ENCODE measurements at places on chromosomes 12 and 14.

DNA sequence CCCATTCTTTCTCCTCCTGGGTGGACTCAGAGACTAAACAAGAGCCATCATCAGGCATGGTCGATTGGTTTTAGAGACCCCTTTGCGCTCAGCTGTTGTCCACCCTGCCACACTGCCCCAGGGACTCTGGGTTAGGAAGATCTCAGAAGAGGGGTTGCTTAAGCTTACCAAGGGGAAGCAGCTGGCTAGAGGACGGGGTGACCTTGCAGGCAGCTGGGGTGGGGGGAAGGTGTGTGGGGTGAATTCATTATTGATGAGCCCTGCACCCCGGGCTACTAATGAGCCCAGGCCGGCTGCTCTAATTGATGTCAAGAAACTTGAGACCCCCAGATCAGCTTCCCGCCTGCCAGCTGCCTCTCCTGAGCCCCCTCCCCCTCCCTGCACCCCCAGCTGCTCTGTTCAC is 8.7 kb upstream of the ZNF385A start:
- DNase-seq: no peak

DNA sequence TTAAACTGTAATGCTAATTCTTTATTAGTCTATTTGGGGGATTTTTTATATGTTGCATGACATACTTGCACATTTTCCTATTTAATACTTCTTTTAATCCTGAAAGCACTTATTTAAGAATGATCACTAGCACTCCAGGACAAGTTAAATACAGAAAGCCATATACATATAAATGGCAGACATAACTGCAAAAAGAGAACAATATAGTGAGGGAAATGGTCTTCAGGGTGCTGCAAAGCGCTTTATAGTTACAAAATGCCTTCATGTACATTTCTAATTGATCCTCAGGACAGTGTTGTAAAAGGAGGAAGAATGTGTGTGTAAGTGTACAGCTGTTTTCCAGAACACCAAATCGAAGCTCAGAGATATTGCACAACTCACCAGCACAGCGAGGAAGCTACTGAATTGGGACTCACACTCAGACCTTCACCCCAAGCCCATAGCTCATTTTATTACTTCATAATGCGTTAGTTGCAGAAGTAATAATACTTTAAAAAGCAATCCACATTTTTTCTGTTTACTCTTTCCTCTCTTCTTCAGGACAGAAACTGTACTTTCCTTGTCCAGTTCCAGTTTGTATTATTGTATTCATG is 428.2 kb downstream of the RAD51B start:
- DNase-seq: peak; percentile 71

DNA sequence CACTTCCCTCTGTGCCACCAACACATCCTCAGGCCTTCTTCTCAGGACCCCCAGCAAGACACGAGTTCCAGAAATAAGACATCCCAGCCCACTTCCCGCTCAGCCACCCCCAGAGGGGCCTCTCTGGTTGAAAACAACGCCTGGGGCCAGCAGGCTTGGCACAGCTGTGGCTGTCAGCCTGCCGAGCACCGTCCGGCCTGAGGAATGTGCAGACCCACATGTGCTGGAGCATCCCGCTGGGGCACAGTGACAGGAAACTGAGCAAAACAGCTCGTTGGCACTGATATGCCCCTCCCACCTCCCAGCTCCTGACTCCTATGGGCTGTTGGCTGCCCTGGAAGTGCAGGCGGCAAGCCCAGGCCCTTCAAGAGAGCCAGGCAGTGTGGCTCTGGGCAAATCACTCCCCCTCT is 1.4 kb downstream of the SYNE3 start:
- no peak for DNase-seq

DNA sequence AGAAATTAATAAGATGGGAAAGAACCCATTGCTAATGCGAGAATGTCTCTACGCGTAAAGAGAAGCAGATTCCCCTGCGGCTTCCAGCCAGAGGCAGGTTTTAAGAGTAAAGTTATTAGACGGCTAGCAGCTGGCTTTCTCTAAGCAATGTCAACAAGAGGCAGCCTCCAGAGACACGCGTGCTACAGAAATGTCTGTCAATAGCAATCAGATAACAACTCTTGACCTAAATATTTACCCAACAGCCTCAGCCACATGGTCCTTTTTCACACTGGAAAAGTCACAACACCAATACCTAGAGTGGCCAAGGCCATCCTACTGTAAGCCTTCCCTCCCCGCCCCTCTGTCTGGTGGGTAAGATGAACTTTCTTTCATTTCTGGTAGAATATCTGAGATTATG is 146.0 kb upstream of the SFSWAP start:
- no peak for DNase-seq

- DNase-seq: no peak
Observed at GRCh38 chr12:96321941-96322340, 78.3 kb downstream of the CDK17 start.

- no peak for DNase-seq
Observed at GRCh38 chr12:64792128-64792527, 32.3 kb upstream of the TBC1D30 start.

DNA sequence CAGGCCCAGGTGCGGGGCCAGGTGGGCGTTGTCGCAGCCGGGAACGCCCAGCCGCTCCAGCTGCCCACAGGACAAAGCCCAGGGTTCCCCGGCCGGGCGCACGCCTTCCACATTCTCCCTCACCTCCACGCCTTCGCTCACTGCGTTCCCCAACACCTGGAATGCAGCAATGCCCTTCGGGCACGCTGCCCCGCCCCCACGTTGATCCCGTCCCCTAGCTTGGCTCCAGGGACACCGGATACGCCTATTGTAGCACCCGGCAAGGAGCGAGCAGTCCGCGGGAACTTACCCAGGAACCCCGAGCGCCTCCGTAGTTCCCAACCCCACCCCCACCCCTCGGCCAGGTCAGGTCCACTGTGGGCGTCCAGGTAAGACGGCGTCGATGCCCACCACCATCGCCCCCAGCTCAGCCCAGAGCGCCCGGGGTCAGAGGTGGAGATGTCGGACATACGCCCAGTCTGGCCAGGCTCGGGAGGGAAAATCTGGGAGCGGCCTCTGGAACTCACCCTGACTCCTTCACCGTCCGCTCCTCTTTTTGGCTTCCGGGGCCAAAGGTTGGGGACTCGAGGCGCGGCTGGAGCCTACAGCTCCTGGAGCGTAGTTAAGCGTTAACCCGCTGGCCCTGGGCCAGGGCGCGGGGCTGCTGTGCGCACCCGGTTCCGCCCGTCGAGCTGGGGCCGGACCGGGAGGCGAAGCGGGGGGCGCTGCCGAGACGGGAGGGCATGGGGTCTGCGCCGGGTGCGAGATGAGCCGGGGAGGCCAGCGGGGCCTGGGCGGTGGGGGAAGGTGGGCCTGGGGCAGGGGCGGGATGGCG is 594 bp upstream of the CEP170B start:
- DNase-seq: no peak

- DNase-seq: no peak
Observed at GRCh38 chr12:124008595-124008994, 35.6 kb downstream of the ZNF664 start.

DNA sequence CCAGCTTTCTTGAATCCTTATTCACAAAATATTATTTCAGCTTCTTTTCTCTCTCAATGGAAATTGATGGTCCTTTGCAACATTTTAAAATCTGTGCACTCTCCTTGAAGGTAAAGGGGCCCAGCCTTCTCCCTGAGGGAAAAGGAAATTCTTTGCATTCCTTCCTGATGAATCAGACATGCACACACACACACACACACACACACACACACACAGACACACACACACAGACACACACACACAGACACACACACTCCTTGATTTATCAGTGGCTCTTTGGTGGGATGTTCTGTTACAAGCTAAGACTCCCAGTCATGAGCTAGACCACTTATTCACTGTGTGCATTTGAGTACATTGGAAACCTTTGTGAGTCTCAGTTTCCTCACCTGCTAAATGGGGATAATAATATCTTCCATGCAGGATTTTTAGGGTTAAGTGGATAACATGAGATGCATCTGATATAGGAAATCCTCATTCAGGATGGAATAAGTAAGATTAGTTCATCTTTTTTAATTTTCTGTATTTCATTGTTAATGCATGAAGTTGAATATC is 45.1 kb upstream of the HMGA2 start:
- peak; percentile 34 for DNase-seq

DNA sequence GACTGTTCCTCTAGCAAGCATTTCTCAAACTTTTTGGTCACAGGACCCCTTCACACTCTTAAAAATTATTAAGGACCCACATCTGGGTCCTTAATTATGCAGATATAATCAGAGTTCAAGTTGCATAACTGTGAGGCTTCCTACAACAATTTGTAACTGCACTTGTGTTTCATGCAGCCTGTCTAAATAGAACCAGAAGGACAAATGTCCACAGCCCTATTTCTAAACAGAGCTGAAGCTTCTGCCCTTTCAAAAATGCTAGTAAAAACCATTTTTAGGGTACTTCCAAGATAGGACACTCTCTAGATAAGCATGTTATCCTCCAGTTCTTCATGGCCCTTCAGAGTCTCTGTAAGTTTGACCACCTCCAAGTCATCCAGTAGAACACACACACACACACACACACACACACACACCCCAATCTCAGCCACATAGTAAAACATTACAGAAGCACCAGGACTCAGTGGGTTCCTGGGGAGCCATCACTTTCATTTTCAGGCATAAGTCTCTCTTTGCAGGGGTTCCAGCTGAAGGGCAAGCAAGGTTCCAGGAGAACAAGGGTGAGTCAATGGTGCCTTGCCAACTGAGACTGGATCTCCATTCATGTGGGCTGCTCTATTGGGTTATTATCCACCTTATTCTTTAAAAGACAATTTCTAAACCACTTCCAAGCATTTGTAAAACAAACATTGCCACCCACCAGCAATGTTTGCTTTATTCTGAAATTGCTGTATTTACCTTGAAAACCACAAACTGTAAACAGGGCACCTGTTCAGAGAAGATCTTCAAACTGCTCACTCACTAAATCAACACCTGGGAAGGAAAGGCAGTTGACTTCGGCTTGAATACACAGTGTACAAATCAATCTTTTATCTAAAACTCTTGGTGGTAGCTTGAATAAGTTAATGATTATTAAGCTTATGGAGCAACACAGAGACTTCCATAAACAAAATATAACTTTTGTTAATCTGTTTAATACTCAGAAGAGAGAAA is 64.1 kb downstream of the ITPR2 start:
- DNase-seq: peak; percentile 12

- no peak for DNase-seq
Observed at GRCh38 chr12:101743724-101744472, 4.6 kb upstream of the SYCP3 start.

GRCh38 chr14:96267336-96267735 is 11.3 kb downstream of the BDKRB1 start:
- peak; percentile 56 for DNase-seq

DNA sequence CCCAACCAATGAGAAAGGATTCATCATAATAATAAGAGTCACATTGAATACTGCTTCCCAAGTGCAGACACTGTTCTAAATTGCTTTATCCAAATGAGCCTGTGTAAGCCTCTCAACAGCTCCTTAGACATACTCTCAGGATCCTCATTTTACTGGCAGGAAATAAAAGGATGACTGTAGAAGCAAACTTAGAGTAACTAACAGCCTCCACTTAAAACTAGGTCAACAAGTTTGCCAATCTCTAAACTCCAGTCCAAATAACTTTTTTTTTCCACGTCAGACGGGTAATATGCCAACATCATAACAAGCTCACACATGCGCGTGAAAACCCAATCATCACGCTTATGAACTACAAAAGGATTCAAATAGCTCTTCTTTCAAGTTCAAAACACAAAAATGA is 15.3 kb upstream of the DPF3 start:
- DNase-seq: no peak

- DNase-seq: no peak
Observed at GRCh38 chr12:25423355-25424050, 129.6 kb downstream of the LMNTD1 start.

DNA sequence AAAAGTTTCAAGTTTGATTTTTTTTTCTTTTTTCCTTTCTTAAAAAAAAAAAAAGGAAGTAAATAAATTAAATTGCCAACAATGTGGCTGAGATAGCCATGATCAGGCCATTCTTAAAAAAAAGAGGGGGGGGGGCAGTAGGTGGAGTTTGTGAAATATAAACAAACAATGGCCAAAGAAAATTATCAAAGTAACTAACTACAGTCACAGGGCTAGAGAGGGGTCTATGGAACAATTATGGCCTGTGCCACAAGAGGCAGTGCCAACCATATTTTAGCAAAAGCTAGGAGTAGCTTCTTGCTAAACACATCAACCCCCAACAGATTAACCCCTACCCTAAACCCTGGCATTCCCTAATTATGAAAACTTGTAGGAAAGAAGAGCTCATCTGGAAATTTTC is 16.2 kb upstream of the SMARCC2 start:
- DNase-seq: no peak

GRCh38 chr14:103856105-103856504 is 8.7 kb upstream of the PPP1R13B start:
- no peak for DNase-seq

DNA sequence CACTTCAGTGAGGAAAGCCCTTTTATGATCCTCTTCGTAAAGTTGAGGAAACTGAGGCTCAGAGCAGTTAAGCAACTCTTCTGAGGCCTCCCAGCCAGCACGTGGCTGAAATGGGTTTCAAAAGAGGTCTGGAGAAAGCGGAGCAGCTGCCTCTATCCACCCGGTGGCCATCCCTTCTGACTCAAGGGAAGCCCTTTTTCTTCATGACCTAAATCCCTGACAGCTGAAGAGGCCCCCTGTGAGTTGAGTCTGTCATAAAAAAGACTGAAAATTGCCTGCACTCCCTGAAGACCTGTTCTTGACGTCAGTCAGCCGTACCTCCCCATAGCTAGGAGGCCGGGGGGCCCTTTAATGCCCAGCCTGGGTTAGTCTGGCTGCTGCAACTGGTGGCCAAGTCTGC is 10.7 kb downstream of the CMKLR1 start:
- DNase-seq: no peak

- DNase-seq: peak; percentile 62
Observed at GRCh38 chr12:47686645-47687240, 19.1 kb downstream of the RPAP3 start.

- DNase-seq: peak; percentile 44
Observed at GRCh38 chr12:753611-754472, 1.5 kb downstream of the WNK1 start.

GRCh38 chr14:99728981-99729451 is 44.9 kb downstream of the CYP46A1 start:
- no peak for DNase-seq

DNA sequence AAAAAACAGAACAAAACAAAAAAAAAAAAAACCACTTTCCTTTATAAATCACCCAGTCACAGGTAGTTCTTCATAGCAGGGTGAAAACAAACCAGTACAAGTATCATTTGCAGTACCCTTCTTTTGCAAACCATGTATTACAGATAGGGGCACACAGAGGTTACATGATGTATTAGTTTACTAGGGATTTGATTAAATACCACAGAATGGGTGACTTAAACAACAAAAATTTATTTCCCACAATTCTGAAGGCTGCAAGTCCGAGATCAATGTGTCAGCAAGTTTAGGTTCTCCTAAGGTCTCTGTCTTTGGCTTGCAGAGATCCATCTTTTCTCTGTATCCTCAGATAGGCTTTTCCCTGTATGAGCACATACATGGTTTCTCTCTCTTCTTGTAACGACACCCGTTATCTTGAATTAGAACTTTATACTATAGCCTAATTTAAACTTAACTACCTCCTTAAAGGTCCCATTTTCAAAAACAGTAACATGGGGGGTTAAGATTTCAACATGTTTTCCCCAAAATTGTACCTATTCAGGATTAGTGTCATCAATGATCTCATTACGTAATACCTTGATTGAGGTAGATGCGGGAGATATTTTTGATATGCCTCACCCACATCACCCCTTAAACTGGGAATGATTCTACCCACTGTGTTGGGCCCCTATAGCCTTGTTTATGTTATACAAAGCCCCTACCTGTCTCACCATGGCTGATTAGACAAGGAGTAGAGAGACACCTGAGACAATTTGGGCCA is 3.5 kb upstream of the CEP128 start:
- DNase-seq: no peak
